Stimulated activated CD8-positive, alpha-beta memory T cell treated with anti-CD3 and anti-CD28 coated beads, Interleukin-4, amount 100 ng/mL, for 4 hours (primary cell): ENCODE measurements at places on chromosomes 16 and 17.

- no peak for DNase-seq
Measured at GRCh38 chr16:84408856-84409255, 40.5 kb downstream of the ATP2C2 start.

DNA sequence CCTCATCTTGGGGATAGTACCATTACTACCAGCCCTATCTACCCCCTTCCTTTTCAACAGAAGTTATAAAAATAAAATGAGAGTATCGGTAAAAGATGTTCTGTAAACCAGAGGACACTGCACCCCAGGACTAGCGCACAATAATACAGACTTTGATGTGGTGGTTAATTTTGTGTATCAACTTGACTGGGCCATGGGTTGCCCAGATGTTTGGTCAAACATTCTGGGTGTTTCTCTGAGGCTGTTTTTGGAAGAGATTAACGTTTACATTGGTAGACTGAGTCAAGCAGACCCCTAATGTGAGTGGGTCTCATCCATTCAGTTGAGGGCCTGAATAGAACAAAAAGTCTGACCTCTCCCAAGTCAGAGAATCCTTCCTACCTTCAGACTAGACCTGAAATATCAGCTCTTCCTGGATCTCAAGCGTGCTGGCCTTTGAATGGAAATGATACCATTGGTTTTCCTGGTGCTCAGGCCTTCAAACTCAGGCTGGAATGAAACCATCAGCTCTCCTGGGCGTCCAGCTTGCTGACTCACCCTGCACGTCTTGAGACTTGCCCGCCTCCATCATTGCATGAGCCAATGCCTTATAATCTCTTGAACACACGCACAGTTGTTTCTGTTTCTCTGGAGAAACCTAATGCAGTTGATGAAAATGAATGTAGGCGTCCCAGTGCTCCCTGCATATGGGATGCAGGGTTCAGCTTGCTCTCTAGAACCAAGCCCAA is 10.1 kb downstream of the MRM1 start:
- no peak for DNase-seq

DNA sequence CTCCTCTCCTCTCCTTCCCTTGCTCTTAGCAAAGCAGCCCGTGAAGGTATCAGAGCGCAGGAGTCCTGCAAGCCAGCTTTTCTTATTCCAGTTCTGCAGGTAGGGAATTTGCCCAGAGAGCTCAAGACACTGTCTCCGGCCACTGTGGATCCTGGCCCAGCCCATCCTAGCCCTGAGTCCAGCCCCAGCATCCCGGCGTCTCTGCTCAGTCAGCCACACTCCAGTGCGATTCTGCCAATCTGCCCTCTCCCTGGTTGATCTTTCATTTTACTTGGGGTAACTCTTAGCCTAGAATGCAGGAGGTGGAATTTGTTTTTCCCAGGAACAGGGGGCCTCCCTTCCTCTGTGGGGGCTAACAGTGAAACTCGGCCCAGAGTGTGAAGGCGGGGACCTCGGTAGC is 176.9 kb upstream of the GSE1 start:
- DNase-seq = no peak

DNA sequence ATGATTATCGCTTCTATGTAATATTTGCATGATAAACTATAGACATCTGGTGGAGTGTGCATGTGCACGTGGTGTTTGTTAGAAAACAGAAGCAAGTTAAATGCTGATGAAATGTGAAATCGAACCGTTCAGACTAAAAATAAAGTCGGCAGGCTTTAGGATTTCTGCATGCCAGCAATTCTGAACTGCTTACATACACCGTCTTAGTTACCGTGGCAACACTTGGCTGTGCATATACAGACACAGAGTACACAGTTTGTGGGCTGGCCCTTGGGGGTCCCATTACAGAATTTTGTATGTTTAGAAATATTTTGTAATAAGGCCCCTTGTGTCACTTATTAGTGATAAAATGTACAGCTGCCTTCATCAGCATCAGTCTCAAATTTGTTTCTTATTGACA is 605.5 kb downstream of the RBFOX1 start:
- no peak for DNase-seq

GRCh38 chr17:31919802-31920525 is 16.8 kb upstream of the SUZ12 start:
- no peak for DNase-seq

- DNase-seq = no peak
Measured at GRCh38 chr17:82752371-82753200, 721 bp downstream of the TBCD start.
